Stimulated activated CD8-positive, alpha-beta memory T cell treated with anti-CD3 and anti-CD28 coated beads, Interleukin-15, amount 100 ng/mL, for 24 hours (primary cell): ENCODE measurements at places on chromosomes 16 and 17.

DNA sequence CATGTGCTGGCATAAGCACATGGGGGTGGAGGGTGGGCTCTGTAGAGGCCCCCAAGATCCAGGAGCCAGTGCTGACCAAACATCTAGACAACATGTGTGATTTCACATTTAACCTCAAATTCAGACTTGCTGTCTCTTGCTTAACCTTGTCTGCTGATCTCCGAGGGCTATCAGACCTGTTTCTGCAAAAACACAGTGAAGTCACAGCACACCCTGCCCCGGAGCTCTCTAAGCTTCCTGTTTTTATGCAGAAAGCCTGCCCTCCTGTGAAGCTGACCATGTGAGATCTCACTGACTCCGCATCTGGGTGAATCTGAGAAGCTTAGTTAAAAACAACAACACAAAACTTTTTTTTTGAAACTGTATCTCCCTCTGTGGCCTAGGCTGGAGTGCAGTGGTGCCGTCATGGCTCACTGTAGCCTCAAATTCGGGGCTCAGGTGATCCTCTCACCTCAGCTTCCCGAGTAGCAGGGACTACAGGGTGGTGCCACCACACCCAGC lies 6.6 kb upstream of the DPEP2 start:
- DNase-seq = no peak

DNA sequence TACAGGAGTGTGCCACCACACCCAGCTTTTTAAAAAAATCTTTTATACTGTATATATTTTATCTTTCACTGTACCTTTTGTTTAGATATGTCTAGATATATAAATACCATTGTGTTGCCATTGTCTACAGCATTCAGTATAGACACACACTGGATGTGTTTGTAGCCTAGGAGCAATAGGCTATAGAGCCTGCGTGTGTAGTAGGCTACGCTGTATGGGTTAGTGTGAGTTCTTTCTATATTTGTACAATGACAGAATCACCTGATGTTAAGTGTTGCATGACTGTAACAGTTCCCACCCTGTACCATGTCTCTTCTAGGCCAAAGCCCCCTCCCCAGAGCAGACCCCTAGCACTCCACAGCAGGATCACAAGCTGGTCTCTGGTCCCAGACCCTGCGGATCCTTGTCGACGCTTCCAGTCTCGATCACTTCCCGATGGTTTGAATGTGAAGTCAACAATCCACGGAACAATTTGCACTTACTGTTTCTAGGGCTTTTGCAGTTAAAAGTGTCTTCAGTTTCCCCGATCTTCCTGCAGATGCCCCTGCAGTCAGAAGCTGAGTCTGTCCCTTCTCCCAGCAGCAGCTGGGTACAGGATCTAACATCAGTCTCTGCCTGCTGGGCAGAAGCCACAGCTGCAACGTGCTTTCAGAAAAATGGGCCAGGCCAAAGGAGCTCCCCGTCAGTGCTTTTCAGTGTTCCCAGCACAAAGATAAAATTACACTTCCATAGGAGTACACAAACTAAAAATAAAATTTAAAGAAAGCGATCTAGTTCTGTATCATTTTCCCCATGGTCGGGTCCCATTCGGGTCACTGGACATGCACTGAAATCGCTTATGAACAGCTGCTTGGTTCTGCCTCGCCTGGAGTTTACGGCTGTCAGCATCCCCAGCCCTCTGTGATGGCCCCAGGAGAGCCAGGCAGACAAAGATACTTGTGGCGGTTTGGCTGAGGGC lies 35.4 kb downstream of the ADAM11 start:
- no peak for DNase-seq

GRCh38 chr17:73309727-73310596 lies 1.8 kb downstream of the CDC42EP4 start:
- DNase-seq = no peak

DNA sequence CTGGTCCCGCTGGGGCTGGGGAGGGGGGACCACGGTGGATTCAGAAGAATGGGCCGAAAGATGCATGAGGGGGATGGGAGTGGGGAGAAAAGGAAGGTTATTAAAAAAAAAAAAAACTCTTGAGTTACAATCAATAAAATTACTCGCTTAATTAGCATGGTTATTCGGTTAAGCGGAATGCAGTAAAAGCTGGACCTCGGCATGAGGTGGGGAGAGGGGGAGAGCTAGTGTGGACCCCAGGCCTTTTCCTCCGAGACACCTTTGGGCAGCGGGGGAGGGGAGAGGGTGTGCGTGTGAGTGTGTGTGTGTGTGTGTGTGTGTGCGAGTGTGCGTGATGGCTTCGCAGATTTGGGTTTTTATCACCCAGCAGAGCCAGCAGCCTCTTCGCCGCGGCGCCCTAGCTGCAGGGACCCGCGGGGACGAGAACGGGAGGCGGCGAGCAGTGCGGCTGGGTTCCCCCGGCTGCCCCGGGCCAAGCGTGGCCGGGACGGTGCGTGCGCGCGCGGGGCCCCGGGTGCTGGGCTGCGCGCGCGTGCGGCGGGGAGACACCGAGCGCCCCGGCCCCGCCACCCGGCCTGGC lies 3.7 kb downstream of the BAHCC1 start:
- DNase-seq = no peak

GRCh38 chr16:70442344-70442743 lies 3.4 kb upstream of the ST3GAL2 start:
- no peak for DNase-seq

DNA sequence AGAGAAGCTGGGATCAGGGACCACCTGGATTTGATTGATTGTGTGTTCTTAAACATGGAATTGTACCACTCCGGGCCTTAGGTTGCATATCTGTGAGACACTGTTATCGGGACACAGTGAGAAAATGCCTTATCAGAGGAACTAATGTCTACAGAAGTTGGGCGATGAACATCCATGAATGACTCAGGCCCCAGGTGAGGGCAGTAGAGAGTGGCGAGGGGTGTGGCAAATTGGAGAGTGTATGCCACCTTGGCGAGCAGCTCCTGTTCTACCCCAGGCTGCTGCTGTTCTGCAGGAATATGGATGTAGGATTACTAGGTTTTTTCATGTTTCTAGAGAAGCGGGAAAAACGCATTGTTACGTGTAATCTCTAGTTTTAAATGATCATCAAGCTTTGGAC lies 38.8 kb downstream of the CLEC16A start:
- no peak for DNase-seq

- no peak for DNase-seq
Observed at GRCh38 chr16:4313563-4314531, 2.0 kb upstream of the GLIS2 start.

DNA sequence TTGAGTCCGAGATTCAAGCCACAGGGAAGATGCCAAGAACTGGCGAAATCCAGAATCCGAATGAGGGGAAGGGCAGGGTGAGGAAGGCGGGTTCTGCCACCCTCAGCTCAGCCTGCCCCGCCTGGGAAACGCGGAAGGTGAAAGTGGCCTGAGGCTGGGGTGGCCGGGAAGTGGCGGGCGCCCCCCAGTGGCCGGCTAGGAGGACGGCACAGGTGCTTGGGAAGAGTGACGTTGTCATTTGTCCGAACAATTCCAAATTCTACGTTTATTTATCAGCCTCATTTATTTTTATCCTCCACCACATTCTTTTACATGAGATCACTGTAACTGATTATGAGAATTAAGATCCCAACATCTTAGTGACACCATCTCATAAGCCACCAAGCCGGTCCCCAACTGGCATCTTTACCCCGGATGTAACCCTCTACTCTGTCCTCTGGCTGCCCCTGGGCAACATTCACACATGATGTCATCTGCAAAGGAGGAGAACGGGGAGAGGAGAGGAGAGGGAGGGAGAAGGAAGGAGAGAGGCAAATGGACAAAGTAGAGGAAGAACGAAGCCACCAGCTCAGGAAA lies 21.3 kb downstream of the SRCIN1 start:
- DNase-seq = peak; percentile 38
